ENCODE measurements at places on chromosomes 4 and X.

DNA sequence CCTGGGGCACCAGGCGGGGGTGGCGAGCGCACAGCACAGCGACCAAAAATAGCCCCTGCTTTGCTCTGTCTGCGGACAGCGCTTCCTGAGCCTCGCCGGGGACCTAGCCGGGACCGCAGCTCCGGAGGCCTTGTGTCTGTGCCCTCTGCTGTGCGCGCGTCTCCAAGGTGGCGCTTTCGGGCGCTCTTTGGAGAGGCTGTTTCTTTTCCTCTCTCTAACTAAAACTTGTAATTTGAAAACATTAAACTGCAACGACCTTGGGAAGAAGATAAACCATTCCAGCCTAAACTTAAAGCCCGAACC, 3.4 kb downstream of the ARX start:
- peak; percentile 79 for DNase-seq

DNA sequence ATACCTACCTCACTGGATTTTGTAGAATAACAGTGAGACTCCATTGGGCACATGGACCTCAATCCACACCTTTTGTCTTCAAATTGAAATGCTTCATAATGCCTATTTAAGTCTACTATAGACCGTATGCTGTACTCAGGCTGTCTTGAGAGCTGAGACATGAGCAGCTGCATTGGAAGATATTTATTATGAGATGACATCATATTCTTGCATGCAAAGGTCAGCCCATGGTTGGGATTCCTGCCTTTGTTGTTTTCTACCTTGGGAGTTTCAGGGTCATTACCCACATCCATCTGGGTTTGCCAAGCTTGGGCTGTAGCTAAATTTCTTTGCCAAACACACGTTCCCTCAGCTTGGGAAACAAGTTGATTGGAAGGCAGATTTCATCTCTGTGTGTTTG, 33.2 kb upstream of the MAMLD1 start:
- DNase-seq, result no peak

DNA sequence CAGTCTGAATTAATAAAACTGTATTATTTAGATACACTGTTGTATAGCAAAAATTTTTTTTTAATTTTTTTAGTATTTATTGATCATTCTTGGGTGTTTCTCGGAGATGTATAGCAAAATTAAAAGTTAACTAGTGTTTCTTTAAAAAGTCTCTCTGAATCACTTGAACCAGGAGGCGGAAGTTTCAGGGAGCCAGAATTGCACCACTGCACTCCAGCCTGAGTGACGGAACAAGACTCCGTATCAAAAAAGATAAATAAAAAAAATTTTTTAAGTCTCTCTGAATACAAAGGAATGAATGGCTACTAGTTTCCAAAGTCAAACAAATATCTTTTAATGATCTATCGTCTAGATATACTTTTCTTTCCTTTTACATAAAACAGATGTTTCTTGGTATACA, 64.4 kb downstream of the ELF2 start:
- DNase-seq, result no peak

- no peak for DNase-seq
These were observed 87.0 kb upstream of the SCOC start for GRCh38 chr4:140286456-140286855.

GRCh38 chrX:66677430-66677829, 38.6 kb upstream of the EDA2R start:
- DNase-seq, result no peak

DNA sequence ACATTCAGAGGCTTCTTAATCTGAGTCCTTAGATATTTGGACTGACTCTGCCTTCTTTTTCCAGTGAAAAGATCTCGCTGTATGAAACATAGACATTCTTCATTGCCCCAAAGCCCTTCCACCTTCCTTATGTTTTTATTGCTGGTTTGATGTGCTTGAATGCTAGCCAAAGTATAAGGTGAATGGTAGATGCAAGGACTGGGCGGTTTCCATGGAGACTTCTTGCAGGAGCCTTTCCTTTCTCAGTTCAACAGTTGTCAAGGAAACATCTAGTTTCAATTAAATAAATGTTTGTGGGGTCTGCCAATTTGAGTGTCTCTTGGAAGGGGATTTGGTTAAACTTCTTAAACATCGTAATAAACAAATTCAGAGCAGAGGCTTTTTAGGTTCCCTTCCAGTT, 46.0 kb downstream of the REPS2 start:
- no peak for DNase-seq
